Gastroesophageal sphincter (tissue), 4 donors: ENCODE measurements at places on chromosomes 1 and 21. TPM values are rescaled to one million over a fixed set of nuclear protein-coding genes. Genes with fewer than 3 reads are reported as not detected.

DNA sequence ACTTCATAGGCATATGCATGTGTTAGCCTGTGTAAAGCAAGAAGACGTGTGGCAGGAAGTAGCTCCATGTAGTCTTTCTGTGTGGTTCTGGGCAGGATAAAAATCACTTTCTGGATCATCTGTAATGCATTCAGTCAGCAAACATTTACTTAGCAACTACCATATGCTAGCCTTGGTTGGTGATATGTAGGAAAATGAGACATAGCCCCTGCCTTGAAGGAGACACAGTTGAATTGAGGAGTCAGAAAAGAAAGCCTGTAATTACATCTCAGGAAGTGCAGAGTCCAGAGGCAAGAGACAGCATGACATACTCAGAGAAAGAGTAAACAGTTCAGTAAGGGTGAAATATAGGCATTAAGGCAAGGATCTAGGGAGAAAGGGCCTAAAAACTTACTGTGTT is 38.5 kb downstream of the DAB1 start:
- ATAC-seq = no peak

GRCh38 chr1:230421481-230421880 is 4.7 kb downstream of the PGBD5 start:
- ATAC-seq = no peak

GRCh38 chr1:153310526-153310925 is 2.2 kb downstream of the PGLYRP3 start:
- no peak for ATAC-seq

DNA sequence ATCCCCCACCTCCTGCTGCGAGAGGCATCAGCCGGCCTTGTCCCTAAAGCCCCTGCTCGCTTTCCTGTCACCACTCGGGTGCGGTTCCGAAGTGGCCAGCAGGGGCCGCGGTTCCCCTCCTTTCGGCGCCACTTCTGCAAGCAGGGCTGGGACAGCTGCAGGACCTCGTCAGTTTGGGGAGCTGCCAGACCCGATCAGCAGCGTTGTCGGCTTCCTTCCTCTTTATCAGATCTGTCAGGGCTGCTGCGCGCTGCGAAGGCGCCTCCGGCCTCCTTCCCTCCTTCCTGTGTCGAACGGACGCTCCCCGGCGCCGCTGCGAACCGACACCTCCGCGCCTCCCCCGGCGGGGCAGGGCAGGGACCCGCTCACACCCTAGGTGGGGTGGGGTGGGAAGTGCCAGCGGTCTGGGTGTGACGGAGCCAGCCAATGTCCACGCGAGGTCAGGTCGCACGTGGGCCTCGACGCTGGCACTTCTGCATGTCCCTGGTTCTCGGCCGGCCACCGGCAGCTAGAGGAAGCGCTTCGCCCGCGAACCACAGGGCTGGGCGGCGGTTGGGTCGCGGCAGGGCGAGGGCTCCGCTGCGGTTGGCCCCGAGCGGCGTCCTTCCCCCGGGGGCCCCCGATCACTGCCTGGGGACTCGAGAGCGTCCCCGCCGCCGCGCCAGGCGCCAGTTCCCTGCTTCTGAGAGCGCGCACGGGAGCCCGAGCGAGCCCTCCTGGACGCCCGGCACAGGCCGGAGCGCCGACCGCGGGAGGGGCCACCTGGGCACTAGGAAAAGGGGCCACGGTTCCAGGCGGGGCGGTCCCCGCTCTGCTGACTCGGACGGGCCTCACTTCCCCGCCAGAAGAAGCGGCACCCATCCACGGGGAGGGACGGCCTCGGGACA is 81.8 kb downstream of the RUNX3 start:
- peak; percentile 92 for ATAC-seq

DNA sequence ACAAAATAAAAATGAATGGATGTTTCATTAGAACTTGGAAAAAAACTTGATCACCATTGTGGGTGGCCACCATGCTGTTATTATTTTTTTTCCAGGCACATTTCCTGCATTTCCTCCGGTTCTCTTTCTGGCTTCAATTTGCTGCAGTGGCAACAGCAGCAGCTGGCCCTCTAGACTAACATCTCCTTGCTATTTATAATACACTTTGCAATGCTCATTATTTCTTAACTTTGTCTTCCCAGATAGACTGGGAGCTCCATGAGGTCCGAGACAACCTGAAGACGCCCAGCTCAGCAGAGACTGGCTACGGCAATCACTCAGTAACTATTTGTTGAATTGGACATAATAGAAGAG is 53.4 kb upstream of the ATP5PO start:
- peak; percentile 36 for ATAC-seq

DNA sequence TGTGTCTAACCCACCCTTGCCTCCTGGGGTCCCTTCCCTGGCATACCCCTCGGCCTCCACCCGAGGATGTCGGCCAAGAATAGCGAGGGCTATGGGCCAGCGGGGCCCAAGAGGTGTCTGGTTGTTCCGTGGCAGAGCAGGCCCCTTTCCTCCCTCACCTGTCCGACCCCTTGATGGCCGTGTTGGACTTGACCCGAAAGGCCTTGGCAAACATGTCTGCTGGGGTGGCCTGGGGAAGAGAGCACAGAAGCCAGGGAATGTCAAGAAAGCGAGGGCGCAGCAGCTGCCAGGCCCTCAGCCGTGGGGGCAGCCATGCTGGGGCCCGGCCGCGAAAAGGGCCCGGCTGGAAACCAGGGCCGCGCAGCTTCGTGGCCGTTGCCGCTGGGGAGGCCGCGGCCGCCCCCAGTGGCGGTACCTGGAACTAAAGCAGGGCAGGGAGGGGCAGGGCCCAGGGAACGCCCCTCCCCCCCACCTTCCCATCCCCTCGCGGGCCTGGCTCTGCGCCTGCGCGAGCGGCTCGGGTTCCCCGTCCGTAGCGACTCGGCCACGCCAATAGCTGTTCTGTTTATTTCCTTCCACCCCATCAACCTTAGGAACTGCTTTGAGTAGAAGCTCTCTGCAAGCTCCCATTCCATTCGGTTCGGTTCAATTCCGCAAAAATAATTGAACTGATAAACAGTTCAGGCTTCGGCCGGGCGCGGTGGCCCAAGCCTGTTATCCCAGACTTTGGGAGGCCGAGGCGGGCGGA is at the start of gene EIF2D:
Gene EIF2D (minus strand): TSS at position 337 of the 748 bp plus-strand sequence. CDS start 123 bp downstream, at position 214.
- peak; percentile 100 for ATAC-seq

- ATAC-seq = peak; percentile 86
These were observed at the start of gene TMCO4 for GRCh38 chr1:19799230-19800075. Gene TMCO4 (minus strand): TSS chr1:19799916. CDS start chr1:19780758, 19,158 bp downstream.

The DDX20 gene
- total RNA-seq = 15.9 TPM

The WNT3A gene
- not detected for total RNA-seq

The TFF2 gene
- not detected for total RNA-seq

DNA sequence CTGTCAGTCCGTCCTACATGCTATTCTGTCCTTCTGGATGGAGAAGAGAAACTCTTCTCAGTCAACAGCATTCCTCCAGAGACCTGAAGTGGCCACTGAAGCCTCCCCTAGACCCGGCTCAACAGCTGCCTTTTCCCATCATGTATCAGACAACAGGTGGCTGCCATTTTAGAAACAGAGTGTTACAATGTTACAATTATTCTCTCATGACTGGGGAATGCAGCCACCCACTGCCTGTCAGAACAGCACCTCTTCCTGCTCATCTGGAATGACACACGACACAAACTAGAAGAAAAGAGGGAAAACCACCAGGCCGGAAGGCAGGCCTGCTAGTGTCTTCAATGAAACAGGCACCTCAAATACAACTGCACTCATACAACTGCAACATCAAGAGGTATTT is 105.3 kb downstream of the PGBD5 start:
- no peak for ATAC-seq

GRCh38 chr1:18118078-18118477 is 10.5 kb downstream of the IGSF21 start:
- ATAC-seq = no peak

The OR2L13 gene
- total RNA-seq = not detected

DNA sequence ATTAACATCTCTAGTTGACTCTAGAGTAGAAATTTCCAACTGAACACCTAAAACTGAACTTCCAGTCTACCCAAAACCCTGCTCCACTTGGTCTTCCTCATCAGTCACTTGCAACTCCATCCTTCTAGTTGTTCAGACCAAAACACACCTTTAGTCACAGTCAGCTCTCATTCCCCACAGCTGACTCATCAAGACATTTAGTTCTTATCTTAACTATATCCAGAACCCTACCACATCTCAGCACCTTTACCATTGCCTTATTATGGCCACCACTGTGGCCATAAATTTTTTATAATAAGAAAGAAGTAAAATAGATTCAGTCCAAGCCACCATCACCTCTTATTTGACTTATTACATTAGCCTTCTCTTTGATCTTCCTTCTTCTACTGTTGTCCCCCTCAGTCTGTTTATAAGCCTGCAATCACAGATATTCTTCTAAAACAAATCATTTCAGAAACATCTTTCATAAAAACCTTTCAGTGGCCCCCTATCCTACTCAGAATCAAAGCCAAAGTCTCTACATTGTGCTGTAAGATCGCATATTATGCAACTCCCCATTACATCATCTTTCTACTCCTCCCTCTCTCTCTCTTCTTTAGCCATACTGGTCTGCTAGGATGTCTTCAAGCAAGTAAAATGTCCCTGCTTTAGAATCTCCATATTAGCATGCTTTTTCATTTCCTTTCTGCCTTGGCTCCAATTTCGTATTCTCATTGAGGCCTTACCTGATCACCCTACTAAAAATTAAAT is 275.9 kb downstream of the LRRC40 start:
- no peak for ATAC-seq

- no peak for ATAC-seq
These were observed 713.7 kb downstream of the MATN1 start for GRCh38 chr1:30009720-30010119.

The ETNK2 gene
- total RNA-seq = 12.3 TPM

The C1orf94 gene
- total RNA-seq = not detected

DNA sequence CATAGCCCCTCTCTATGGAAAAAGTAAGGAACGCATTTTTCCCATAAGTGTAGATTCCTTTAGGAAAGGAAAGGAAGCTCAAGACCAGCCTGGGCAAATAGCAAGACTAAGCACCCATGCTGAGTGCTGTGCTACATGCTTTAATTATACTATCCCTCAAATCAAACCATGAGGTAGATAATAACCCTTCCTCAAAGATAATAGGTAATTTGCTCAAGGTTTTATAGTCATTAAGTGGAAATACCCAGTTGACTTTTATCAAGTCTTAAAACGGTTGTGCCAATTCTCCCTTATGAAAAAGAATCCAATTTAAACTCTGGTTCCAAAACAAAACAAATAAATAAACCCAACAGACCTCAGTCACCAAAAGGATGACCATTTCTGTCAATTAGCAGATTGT is 3.4 kb downstream of the KIAA0319L start:
- no peak for ATAC-seq

GRCh38 chr1:24195136-24195535 is 8.0 kb upstream of the IFNLR1 start:
- no peak for ATAC-seq

GRCh38 chr1:58808077-58808476 is 24.2 kb upstream of the JUN start:
- no peak for ATAC-seq

GRCh38 chr1:19489996-19490395 is 4.7 kb upstream of the CAPZB start:
- no peak for ATAC-seq

DNA sequence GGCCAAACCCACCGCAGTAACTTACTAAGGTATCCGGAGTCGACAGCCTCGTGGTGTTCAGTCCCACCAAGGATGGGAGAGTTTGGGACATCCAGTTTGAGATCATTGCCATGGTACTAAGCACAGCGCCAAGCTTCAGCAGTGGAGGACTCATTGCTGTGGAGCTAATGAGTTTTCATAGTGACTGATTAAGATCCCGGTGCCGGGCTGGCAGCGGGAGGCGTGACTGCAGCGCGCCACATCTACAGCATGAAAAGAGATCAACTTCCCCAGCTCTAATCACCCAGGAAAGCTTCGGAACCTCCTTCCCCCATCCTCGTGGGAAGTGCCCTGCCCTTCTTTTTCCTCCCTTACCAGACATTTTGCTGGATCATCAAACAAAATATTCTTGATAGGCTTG is 149.9 kb downstream of the OLFM3 start:
- no peak for ATAC-seq

The FMO2 gene
- 37.3 TPM for total RNA-seq

The GRIK1 gene
- total RNA-seq = 0.32 TPM

DNA sequence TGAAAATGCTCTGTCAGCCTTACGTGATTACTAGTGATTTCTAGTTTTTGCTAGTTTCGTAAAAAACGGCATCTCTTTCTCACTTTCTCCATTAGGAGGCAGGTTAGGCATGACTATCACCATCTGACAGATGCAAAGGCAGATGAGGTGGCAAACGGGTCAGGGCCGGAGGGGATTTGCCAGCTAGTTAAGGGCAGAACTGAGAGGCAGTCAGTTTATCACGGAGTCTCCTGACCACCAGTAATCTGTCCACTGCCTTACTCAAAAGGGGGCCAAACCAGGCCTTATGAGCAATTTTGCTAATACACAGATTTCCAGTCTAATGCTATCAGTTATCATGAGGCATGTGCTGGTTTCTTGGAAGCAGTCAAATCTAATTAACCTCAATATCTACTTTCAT is 159.3 kb downstream of the TSEN15 start:
- no peak for ATAC-seq

GRCh38 chr1:79193211-79194079 is 186.9 kb upstream of the ADGRL4 start:
- no peak for ATAC-seq

GRCh38 chr1:2952992-2953391 is 68.3 kb upstream of the ACTRT2 start:
- no peak for ATAC-seq

DNA sequence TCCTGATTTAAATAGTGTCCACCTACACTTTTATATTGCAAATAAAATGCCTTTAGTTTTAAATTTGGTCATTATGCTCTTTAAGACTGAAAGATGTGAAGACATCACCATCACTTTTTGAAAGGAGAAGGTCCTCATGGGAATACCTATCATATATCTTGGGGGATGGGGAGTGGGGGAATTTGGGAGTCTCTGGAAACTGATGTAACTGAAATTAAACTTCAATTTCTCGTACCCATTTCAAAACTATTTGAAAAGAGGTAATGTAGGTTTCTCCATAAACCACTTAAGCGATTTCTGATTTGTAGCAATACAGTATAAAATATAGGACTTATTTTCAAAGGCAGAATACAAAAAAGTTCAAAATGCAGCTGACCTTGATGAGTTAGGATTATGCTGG is 924 bp downstream of the EXTL2 start:
- no peak for ATAC-seq

DNA sequence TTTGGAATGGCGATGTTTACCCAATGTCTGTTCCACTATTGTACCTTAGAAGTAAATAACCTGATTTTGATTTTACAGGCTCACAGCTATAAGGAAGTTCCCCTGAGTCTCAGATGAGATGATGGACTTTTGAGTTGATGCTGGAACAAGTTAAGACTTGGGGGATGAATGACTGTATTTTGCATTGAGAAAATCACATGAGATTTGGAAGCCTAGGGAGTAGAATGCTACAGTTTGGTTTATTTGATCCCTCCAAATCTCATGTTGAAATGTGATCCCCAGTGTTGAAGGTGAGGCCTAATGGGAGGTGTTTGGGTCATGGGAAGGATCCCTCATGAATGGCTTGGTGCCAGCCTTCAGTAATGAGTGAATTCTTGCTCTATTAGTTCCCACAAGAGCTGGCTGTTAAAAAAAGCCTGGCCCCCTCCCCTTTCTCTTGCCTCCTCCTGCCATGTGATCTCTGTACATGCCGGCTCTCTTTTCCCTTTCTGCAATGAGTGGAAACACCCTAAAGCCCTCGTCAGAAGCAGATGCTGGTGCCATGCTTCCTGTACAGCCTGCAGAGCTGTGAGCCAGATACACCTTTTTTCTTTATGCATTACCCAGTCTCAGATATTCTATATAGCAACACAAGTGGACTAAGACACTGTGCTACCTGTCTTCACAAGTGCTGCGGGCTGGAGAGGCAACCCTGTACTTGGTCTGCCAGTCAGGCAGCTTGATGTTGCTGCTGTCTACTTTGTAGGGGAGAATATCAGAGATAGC is 77.0 kb upstream of the TLR5 start:
- ATAC-seq = no peak

- no peak for ATAC-seq
These were observed 318.8 kb upstream of the DEPDC1 start for GRCh38 chr1:68815632-68816031.
